Spinal cord (tissue), 10 donors: ENCODE measurements at places on chromosomes 6 and 20. TPM values are rescaled to one million over a fixed set of nuclear protein-coding genes. Genes with fewer than 3 reads are reported as not detected.

- no peak for DNase-seq
Measured at GRCh38 chr20:62087227-62087626, 21.5 kb upstream of the TAF4 start.

The NKX2-4 gene
- polyA plus RNA-seq: not detected

GRCh38 chr6:29661071-29661470, 4.2 kb downstream of the MOG start:
- DNase-seq: no peak

The DDX39B gene
- 496 TPM for polyA plus RNA-seq

The CNKSR3 gene
- polyA plus RNA-seq: 8.7 TPM

The SDHAF4 gene
- 22.8 TPM for polyA plus RNA-seq

The ELOVL4 gene
- 57.4 TPM for polyA plus RNA-seq

- DNase-seq: no peak
Measured at GRCh38 chr20:59825944-59826759, 107.3 kb downstream of the SYCP2 start.

GRCh38 chr20:58584881-58585752, 66.0 kb upstream of the STX16 start:
- DNase-seq: no peak

DNA sequence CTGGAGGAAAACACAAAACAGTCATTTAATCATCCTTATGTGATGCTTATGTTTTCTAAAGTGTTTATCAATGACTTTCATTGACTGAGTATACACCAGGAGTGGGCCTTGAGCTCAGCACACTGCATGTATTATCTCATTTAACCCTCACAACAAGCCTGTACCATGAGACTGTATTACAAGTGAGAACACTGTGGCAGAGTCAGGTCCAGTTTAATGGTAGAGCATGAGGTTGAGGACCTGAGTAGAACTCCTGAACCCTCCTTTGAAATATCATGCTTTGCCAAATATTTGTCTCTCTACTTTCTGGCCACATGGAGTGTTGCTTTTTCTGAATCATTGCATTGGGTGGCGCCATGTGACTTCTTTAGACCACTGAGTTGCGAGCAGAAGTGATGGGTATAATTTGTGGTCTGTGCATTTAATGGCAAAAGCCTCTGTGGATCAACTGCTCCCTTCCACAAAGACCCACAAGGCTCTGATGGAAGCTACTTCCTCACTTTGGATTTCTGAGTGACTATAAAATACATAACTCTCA, 65.0 kb upstream of the SIRPG start:
- DNase-seq: no peak

GRCh38 chr20:63154395-63154794, 61.5 kb downstream of the YTHDF1 start:
- no peak for DNase-seq

DNA sequence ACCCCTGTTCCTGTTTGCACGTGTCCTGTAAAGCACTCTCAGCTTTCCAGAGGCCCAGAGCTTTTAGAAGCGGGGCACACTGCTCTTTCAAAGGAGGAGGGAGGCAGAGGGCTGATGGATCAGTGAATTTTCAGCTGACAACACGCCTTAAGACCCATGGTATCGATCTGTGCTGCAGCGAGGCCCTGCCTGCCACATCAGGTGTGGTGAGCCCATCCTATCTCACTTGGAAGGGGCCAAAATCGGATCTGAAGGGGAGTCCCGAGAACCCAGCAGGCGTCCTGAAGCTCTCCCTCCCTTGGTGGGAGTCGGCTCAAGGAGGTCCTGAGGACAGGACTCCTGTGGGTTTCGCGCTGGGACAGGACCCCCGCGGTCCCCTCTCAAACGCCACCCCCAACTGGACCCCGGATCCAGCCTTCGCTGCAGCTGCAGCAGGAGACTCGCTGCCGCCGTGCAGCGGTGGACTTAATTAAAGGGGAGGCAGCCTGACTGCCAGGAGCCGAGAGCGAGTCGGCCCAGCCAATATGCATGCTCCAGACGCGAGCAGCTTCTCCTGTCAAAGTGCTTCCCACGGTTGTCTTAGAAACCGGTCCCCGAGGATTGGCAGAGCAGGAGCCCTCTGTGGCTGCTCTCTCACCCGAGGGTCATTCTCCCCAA, 580.0 kb upstream of the ZNF337 start:
- peak; percentile 82 for DNase-seq

DNA sequence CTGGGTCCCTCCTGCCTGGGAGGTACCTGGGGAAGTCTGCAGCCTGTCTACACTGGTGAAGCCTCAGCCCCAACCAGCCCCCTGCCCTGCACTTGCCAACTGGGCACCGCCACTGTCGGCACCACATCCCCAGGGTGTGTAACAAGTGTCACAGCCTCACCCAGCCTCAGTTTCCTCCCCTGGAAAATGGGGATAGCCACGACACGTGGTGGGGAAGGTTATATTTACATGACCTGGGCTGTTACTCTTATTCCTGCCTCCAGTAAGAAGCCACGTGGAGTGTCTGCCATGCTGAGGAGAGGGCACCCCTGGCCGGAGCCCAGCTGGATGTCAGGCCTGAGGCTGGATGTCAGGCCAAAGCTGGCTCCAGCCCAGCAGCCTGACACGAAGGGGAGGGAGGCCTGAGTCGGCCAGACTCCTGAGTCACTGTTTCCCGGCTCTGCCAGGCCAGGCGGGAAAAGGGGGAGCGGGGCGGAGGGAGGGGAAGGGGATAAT, 44.9 kb downstream of the SNAI1 start:
- DNase-seq: no peak

- DNase-seq: no peak
Measured at GRCh38 chr6:169450097-169450496, 196.5 kb upstream of the THBS2 start.

DNA sequence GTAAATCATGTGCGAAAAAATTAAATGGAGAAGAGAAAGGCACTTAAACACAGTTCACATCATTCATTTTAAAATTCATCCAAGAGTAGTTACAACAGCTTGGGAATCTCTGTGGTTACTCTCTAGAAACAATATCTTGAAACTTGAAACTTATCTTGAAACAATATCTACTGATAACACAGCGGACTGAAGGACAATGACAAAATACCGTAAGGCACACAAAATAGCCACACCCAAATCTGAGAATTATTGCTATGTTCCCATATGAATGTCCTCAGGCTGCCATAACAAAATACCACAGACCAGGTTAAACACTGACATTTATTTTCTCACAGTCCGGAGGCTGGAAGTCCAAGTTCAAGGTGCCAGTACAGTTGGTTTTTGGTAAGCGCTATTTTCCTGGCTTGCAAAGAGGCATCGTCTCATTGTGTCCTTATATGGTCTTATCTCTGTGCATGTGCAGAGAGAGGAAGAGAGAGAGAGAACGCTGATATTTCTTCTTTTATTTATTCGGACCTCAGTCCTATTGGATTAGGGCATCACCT, 122.5 kb upstream of the BTBD3 start:
- no peak for DNase-seq

GRCh38 chr20:44552050-44552449, 30.2 kb upstream of the SERINC3 start:
- DNase-seq: no peak

GRCh38 chr20:44010162-44010704, 95.6 kb downstream of the TOX2 start:
- no peak for DNase-seq
